ENCODE measurements at places on chromosomes 2 and 18.

- DNase-seq: no peak
These were observed 599 bp downstream of the ADAM23 start for GRCh38 chr2:206443735-206444527.

GRCh38 chr18:26074246-26074645 lies 16.2 kb downstream of the SS18 start:
- no peak for DNase-seq

DNA sequence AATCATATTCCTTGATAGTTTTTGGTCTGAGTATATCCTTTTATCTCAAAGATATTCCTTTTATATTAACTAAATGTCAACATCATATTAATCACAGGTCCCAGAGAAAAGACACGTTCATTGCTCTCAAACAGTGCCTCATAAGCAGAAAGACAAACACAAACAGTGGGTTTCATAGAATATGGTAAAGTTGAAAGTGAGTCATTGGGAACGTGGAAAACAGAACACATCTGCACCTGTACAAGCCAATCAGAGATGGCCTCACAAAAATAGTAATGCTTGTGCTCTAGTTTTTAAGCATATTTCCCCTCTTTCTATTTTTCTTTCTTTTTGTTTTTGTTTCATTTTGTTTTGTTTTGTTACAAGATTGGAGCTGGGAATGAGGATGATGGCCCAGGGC lies 328.4 kb upstream of the MAP2 start:
- no peak for DNase-seq

GRCh38 chr2:178279142-178279541 lies 84.8 kb downstream of the OSBPL6 start:
- DNase-seq: no peak

GRCh38 chr2:70888366-70888922 lies 47.3 kb upstream of the ATP6V1B1 start:
- no peak for DNase-seq

- no peak for DNase-seq
These were observed 51.9 kb downstream of the MAIP1 start for GRCh38 chr2:200007306-200007705.

DNA sequence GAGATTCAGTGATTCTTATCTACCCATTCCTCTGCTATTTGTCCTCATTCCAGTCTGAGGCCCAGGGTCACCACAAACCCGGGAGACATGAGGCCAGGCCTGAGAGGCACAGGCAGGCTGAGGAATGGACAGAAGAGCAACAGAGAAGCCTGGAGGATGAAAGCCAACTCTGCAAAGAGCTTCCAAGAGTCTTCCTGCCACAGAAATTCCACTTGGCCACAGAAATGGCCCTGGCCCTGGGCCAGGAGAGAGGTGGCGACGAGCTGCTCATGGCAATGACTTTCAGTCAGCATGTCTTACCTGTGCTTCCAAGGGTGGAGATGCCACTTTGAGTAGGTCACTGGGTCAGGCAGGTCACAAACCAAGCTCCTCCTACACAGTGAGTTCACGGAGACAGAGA lies 155.3 kb upstream of the PKDCC start:
- DNase-seq: no peak

GRCh38 chr2:240595381-240596079 lies 9.0 kb downstream of the CAPN10 start:
- no peak for DNase-seq

DNA sequence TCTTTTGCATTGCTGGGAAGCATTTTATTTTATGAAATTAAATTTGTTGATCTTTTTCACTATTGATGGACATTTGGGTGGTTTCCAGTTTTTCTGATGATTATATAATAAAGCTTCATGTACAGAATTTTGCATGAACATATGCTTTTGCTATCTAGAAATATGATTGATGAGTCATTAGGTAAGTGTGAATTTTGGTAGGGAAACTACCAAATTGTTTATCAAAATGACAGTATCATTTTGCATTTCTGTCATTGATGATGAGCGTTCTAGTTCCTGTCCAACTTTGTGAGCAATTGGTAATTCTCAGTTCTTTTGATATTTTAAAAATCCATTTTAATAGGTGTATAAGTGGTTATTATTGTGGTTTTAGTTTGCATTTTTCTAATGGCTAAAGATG lies 67.7 kb downstream of the TAF4B start:
- DNase-seq: no peak

- DNase-seq: no peak
These were observed 8.2 kb downstream of the MAPRE2 start for GRCh38 chr18:35049111-35050027.

GRCh38 chr2:37414470-37414949 lies 70.1 kb downstream of the QPCT start:
- no peak for DNase-seq

DNA sequence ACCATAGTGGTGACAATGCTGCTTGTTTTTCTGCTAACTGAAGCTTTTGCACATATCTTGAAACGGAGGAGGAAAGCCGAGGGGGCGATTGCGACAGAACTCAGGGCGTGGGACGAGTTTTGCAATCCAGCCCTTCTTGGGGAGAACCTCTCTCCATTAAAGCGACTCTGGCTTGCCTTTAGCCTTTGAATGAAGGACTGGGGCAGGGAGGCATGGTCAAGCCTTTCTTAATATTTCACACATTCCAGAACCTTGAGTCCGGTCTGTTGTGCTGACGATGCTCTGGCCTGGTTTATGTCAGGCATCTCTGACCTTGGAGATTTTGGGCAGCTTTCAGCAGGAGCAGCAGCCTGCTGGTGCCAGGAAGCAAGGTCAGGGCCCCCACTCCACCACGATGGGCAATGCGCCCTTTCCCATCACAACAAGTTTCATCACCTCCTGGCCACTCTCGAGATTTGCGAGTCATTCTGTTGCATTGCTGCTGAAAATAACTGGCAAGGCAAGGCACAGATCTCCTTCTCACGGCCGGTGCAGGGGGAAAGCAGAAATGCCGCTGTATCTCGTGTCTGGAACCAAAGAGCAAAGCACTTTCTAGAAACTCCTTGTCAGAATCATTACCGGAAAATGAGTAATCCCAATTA lies 10.8 kb downstream of the EMILIN2 start:
- no peak for DNase-seq

DNA sequence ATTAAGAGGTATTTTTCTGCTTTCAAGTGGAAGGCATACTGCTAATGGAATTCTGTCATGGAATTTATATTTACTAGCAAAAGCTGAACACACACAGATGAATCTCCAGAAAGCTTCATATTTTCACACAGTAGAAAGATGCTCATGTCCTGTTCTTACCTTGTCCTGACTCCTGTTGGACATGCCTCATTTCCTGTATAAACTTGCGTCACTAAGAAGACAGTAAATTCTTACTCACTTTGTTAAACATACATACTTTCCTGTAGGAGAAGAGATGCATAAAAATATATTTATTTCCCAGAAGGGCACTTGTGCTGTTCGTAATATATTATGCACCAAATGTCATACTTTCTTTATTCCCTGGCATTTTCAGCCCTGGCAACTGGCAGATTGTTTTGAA lies 238.3 kb upstream of the RASGRP3 start:
- DNase-seq: no peak

- no peak for DNase-seq
These were observed 29.6 kb downstream of the SH3BP4 start for GRCh38 chr2:234981197-234982095.

DNA sequence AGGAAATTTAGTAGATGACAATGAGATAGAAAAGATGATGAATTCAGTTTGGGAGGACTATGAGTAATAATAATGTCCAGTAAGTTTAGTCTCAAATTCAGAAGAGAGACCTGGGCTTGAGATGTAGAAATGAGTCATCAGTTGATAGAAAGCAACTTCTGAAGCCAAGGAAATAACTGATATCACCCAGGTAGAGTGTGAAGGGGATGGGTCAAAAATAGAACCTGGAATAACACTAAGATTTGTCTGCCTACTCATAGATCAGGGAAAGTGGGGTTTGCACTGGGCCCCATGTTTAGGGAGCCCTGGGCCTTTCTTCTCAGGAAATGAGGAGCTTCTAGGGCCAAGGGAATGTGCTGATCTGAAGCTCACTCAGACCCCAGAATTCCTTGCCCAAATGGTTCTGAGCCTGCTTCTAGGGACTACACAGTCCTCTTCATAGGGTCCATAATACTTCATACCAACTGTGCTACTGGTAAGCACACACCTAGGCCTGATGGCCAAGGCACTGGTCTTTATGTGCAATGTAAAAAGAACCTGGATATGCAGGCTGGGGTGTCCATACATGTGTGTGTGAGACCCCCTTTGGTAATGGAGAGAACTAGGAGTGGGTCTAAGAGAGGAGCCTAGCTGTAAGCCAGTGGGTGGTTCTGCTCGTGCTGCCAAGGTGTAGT lies 141.2 kb downstream of the IKZF2 start:
- no peak for DNase-seq

DNA sequence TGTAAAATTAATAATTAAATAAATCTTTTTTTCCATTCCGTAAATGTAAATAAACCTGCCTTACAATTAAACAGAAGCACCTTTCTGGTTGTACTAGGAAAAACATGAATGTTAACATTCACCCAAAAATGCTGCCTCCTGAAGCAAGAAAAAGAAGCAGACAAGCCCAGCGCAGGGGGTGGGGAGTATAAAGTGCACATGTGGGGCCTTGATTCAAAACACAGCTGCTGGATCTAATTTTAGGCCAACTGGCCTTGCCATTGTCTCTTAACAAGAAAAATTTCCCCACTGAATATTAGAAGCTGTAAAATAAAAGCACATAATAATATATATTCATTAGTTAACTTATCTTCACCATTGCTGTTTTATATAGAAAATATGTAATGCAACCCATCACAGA lies 28.3 kb downstream of the TCF4 start:
- no peak for DNase-seq
